ENCODE measurements at places on chromosomes 7 and 10. TPM values are rescaled to one million over a fixed set of nuclear protein-coding genes. Genes with fewer than 3 reads are reported as not detected.
A peak's percentile ranks its signal among the peaks of the same experiment; 100 is the strongest.

- H3K4me1 ChIP-seq = no peaks in the 10 kb centered on the region
- no peak overlapping the region for H3K4me3 ChIP-seq
- no peaks in the 10 kb centered on the region for H3K27me3 ChIP-seq
- H3K36me3 ChIP-seq = no peaks in the 10 kb centered on the region
These were observed 14.2 kb downstream of the CACNA2D1 start for GRCh38 chr7:82429408-82429807.

Gene CALD1
- total RNA-seq = 119 TPM

- no peak for DNase-seq
- H3K4me1 ChIP-seq = no peaks in the 10 kb centered on the region
- H3K27ac ChIP-seq = no peak overlapping the region
- no peaks in the 10 kb centered on the region for H3K36me3 ChIP-seq
- no peak overlapping the region for H3K4me3 ChIP-seq
These were observed 18.6 kb downstream of the NPFFR1 start for GRCh38 chr10:70265032-70265689.

Gene AKR1B1
- total RNA-seq = 39.2 TPM

DNA sequence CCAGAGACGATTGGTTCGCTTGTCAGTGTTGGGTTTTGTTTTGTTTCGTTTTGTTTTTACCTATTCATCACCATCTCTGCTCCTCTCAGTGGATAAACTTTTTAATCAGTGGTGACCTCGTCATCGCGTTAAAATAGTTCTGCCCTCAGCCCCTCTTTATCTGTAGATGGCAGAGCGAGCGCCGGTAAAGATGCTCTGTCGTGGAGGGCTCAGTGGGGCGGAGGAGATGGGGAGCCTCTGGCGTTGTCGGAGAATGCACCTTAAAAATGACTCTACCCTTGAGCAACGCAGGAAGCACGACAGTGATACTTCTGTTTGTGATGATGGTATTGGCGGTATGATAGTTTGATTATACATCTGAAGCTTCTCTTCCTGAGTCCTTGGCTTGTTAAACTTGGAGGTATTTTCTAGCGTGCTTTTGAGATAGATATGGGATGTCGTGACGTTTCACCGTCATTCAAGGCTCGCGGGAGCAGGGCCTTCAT lies 554 bp downstream of the CSGALNACT2 start:
- no peak for DNase-seq
- H3K36me3 ChIP-seq = no peaks in the 10 kb centered on the region
- no peaks in the 10 kb centered on the region for H3K27me3 ChIP-seq
- peak overlapping the region; percentile 77 for H3K4me3 ChIP-seq
- peak overlapping the region; percentile 97 for H3K27ac ChIP-seq
- H3K4me1 ChIP-seq = peaks cover 40% of the 10 kb centered on the region

Gene GRID1
- total RNA-seq = 4.2 TPM

- H3K4me1 ChIP-seq = no peaks in the 10 kb centered on the region
- no peak overlapping the region for H3K27ac ChIP-seq
- no peaks in the 10 kb centered on the region for H3K36me3 ChIP-seq
- H3K27me3 ChIP-seq = no peaks in the 10 kb centered on the region
- no peak for DNase-seq
- H3K4me3 ChIP-seq = no peak overlapping the region
These were observed 991.3 kb downstream of the LRMDA start for GRCh38 chr10:76422769-76423168.

GRCh38 chr10:34705563-34705962 lies 109.5 kb downstream of the PARD3 start:
- no peaks in the 10 kb centered on the region for H3K36me3 ChIP-seq
- H3K27ac ChIP-seq = peak overlapping the region; percentile 36
- H3K27me3 ChIP-seq = no peaks in the 10 kb centered on the region

Gene CDH23
- 12.6 TPM for total RNA-seq

Gene KIAA1549
- total RNA-seq = 5.2 TPM

GRCh38 chr7:108463613-108464012 lies 7.4 kb upstream of the NRCAM start:
- H3K27me3 ChIP-seq = no peaks in the 10 kb centered on the region
- H3K4me3 ChIP-seq = no peak overlapping the region
- no peaks in the 10 kb centered on the region for H3K36me3 ChIP-seq
- DNase-seq = no peak
- no peak overlapping the region for H3K27ac ChIP-seq

Gene MKX
- not detected for total RNA-seq

DNA sequence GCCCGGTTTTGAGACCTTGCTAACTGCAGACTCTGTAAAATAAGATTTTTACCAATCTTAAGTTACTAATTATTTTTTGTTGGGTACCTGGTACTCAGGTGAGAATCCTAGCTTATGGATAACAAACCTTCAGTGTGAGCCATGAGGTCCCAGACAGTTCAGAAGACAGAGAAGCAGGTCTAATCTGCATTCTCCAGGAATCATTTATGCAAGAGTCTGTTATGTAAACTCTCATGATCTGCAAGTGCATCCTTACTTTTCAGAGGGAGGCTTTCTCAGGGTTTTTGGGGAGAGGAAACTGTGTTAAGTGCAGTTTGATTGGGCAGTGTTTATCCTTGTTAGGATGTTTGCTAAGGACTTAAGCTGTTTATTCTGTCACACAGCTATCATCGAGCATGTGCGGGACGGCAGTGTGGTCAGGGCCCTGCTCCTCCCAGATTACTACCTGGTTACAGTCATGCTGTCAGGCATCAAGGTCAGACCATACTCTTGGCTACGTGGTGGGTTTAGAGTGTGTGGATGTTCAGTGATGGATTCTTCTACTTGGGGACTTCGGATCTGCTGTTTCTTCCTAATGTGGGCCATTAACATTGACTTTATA lies 50.2 kb downstream of the SND1 start:
- no peak for DNase-seq
- H3K27ac ChIP-seq = no peak overlapping the region
- no peaks in the 10 kb centered on the region for H3K4me1 ChIP-seq
- no peak overlapping the region for H3K4me3 ChIP-seq

DNA sequence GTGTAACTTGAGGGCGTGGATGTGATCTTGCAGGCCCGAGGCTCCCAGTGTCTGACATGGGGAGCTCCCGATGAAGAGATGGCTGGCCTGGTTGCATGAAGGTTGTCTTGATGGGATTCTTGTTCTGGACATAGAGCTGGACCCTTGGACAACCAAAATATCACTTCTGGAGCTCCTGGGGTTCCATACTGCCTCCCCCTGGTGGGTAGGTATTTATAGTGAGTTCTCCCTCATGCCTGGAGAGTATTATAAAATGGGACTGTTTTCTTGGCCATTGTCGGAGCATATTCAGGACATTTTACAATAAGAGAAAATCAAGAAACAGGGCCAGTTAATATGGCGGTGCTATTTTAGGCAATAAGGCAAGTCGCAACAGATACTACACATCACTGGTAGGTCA lies 32.6 kb upstream of the GIMAP8 start:
- H3K27me3 ChIP-seq = no peaks in the 10 kb centered on the region
- H3K4me3 ChIP-seq = no peak overlapping the region
- H3K4me1 ChIP-seq = peaks cover 6% of the 10 kb centered on the region
- no peak for DNase-seq
- no peaks in the 10 kb centered on the region for H3K36me3 ChIP-seq
- no peak overlapping the region for H3K27ac ChIP-seq

Gene PLXNA4
- total RNA-seq = 3.2 TPM

DNA sequence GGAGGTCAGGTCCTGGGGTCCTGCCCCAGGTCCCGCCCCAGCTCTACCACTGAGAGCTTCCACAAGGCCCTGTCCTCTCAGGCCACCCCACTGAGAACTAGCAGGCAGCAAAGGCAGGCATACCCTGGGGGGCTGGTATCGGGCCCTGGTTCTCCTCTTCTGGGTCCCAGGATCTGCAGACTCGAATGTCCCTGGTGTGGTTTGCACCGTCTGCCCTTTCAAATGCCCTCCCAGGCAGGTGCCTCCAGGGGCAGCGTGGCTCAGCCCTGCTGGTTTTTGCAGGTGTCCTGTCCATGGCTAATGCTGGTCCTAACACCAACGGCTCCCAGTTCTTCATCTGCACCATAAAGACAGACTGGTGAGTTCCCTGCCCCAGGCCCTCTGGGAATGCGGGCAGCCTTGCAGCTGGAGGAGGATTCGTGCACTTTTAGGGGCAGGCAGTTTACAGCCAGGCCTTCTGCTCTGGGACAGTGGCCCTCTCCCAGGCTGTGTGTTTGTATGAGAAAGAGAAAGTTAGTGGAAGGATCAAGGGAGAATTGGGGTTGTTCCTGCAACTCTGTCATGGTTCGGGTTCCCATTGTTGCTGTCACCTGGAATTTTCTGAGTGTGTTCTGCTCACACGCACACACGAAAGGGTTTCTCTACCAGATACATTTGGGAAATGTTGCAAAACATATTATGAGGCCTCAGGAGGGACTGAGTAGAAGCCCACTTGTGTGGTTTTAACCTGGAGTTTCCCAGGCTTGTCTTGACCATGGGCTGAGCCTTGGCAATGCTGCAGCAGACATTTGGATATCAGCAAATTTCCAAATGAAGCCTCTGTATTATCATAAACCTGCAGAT lies 5.0 kb downstream of the PPIF start:
- peaks cover 34% of the 10 kb centered on the region for H3K36me3 ChIP-seq
- no peak overlapping the region for H3K4me3 ChIP-seq
- H3K27ac ChIP-seq = no peak overlapping the region
- no peaks in the 10 kb centered on the region for H3K27me3 ChIP-seq
- peaks cover 18% of the 10 kb centered on the region for H3K4me1 ChIP-seq

Gene NXPH1
- total RNA-seq = not detected

DNA sequence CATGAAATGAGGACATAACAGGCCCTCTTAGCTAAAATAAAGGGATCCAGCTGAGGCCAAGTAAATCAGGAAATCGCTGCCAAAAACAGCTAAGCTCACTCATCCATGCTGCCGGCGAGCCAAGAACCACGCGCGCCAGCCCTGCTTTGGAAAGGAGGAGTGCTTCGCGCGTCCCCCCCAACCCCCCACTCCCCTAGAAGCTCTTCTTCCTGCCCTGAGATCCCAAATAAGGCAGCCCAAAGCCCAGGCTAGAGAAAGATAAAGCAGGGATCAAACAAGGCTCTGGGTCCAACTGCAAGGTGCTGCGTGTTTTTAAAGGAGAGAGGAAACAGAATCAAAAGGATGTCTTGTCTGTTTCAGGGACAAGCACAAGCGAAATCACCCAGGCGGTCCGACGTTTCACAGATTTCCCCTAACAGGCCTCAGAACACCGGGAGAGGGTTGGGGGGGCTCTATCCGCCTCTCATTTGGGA lies 168.3 kb upstream of the AUTS2 start:
- peaks cover 11% of the 10 kb centered on the region for H3K4me1 ChIP-seq
- DNase-seq = peak; percentile 86
- H3K27ac ChIP-seq = no peak overlapping the region
- H3K36me3 ChIP-seq = no peaks in the 10 kb centered on the region
- no peak overlapping the region for H3K4me3 ChIP-seq

Gene WDFY4
- total RNA-seq = 16.4 TPM

Gene PITX3
- 0.61 TPM for total RNA-seq

DNA sequence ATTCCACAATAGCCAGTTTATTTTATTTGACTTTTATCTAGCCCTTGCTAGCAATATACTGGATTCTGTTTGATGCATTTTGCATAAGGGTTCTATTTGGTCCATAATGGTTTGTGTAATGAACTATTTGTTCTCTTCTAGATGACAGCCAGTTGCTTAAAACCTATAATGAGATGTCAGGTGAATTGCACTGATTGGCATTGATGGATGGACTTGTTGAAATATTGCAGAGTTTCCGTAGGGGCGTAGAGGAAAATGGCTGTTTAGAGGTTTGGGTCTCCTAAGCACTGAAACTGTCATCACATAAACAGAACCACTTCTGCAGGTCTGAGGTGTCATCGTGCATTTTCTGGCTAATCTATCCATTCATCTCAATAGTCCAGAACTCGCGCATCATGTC lies 124.9 kb upstream of the HDAC9 start:
- no peaks in the 10 kb centered on the region for H3K4me1 ChIP-seq
- no peaks in the 10 kb centered on the region for H3K36me3 ChIP-seq
- no peak overlapping the region for H3K4me3 ChIP-seq
- H3K27ac ChIP-seq = no peak overlapping the region
- H3K27me3 ChIP-seq = no peaks in the 10 kb centered on the region
- no peak for DNase-seq

GRCh38 chr7:141072548-141073172 lies 1.2 kb upstream of the TMEM178B start:
- H3K36me3 ChIP-seq = no peaks in the 10 kb centered on the region
- H3K4me1 ChIP-seq = peaks cover 37% of the 10 kb centered on the region
- no peak overlapping the region for H3K27ac ChIP-seq
- H3K4me3 ChIP-seq = peak overlapping the region; percentile 48
- no peaks in the 10 kb centered on the region for H3K27me3 ChIP-seq

Gene SFRP4
- total RNA-seq = under 0.01 TPM

- no peaks in the 10 kb centered on the region for H3K4me1 ChIP-seq
- no peak overlapping the region for H3K4me3 ChIP-seq
- H3K36me3 ChIP-seq = no peaks in the 10 kb centered on the region
- H3K27me3 ChIP-seq = no peaks in the 10 kb centered on the region
- DNase-seq = no peak
These were observed 154.5 kb upstream of the MAGI2 start for GRCh38 chr7:79608005-79608404.

DNA sequence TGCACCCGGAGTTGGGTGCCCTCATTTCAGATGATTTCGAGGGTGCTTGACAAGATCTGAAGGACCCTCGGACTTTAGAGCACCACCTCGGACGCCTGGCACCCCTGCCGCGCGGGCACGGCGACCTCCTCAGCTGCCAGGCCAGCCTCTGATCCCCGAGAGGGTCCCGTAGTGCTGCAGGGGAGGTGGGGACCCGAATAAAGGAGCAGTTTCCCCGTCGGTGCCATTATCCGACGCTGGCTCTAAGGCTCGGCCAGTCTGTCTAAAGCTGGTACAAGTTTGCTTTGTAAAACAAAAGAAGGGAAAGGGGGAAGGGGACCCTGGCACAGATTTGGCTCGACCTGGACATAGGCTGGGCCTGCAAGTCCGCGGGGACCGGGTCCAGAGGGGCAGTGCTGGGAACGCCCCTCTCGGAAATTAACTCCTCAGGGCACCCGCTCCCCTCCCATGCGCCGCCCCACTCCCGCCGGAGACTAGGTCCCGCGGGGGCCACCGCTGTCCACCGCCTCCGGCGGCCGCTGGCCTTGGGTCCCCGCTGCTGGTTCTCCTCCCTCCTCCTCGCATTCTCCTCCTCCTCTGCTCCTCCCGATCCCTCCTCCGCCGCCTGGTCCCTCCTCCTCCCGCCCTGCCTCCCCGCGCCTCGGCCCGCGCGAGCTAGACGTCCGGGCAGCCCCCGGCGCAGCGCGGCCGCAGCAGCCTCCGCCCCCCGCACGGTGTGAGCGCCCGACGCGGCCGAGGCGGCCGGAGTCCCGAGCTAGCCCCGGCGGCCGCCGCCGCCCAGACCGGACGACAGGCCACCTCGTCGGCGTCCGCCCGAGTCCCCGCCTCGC lies at the start of gene EGFR:
EGFR (plus strand) TSS at position 657 of the 830 bp plus-strand sequence. CDS start 261 bp downstream, outside the sequence.
- peak within 1 kb of the TSS; percentile 96 for H3K27ac ChIP-seq
- no peaks in the 10 kb centered on the region for H3K36me3 ChIP-seq
- peak within 1 kb of the TSS; percentile 73 for H3K4me3 ChIP-seq

DNA sequence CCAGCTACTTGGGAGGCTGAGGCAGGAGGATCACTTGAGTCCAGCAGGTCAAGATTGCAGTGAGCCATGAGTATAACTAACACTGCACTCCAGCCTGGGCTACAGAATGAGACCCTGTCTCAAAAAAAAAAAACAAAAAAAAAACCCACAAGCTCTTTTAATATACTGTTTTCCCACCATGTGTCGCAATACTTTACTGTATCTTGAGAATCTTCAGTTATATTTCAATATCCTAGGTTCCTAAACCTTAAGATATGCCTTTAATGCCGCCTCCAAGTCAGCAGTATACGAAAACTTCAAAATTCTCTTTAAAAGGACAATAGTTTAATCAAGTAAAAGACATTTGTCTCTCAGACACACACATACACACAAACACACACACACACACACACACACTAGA lies 62.8 kb downstream of the TAF3 start:
- no peak overlapping the region for H3K4me3 ChIP-seq
- no peaks in the 10 kb centered on the region for H3K36me3 ChIP-seq
- DNase-seq = no peak
- H3K27me3 ChIP-seq = no peaks in the 10 kb centered on the region
- H3K27ac ChIP-seq = no peak overlapping the region
